ENCODE measurements at places on chromosomes 7 and 10.

DNA sequence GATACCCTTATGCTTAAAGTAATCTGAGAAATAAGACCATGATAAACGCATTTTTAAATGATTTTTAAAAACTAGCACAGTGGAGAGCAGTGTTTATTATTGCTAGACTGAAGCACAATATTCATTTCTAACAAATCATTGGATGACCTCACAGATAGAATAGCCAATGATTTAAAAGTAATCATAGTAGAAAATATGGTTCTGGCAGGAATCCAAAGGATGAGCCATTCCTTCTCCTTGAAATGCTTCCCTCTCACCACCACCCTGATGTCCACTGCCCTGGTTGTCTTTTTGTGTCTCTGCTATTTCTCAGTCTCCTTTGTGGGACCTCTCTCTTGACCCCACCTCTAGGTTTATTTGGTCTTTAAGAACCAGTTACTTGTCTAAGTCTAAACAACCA is 64.9 kb downstream of the PRKG1 start:
- DNase-seq = no peak

- DNase-seq = no peak
Measured at GRCh38 chr10:132329565-132330485, 2.2 kb upstream of the LRRC27 start.

- DNase-seq = no peak
Measured at GRCh38 chr7:157177983-157178381, 39.3 kb downstream of the UBE3C start.

DNA sequence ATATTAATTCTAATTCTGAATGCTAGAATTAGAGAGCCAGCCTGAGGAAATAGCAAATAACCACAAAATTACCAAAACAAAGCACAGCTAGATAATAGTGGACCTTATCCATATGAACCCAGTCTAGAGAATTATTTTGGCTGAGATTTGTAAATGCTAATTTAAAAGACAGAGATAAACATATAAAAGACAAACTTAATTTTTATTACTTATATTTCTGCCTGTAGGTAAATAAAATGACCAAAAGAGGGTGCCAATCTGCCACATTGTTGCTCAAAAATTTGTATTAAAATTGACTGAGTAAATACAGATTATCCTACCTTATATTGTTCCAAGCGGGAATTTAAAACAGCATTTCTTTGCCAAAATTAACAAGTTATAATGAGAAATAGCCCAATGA is 20.2 kb downstream of the RTKN2 start:
- DNase-seq = no peak

DNA sequence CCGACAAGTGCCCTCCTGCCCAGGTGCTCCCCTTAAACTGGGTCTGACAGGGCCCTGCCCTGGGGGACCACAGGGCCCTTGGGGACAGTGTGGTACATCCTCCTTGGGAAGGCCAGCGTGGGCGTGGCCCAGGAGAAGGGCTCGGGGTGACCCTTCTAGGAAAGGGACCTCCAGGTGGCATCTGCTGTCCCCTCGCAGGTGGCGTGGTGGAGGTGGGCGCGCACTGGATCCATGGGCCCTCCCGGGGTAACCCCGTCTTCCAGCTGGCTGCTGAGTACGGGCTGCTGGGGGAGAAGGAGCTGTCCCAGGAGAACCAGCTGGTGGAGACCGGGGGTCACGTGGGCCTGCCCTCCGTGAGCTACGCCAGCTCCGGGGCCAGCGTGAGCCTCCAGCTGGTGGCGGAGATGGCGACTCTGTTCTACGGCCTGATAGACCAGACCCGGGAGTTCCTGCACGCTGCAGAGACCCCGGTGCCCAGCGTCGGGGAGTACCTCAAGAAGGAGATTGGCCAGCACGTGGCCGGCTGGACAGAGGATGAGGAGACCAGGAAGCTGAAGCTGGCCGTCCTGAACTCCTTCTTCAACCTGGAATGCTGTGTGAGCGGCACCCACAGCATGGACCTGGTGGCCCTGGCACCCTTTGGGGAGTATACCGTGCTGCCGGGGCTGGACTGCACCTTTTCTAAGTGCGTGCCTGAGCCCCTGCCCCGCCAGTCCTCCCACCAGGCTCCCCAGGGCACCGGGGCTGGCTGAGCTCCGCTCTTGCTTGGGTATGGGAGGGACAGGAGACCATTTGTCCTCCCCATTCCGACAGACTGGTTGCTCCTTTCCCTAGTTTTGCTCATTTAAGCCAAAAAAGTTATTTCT is 972 bp downstream of the PAOX start:
- DNase-seq = no peak

GRCh38 chr7:135711139-135711469 is 16.9 kb downstream of the SLC13A4 start:
- DNase-seq = no peak

DNA sequence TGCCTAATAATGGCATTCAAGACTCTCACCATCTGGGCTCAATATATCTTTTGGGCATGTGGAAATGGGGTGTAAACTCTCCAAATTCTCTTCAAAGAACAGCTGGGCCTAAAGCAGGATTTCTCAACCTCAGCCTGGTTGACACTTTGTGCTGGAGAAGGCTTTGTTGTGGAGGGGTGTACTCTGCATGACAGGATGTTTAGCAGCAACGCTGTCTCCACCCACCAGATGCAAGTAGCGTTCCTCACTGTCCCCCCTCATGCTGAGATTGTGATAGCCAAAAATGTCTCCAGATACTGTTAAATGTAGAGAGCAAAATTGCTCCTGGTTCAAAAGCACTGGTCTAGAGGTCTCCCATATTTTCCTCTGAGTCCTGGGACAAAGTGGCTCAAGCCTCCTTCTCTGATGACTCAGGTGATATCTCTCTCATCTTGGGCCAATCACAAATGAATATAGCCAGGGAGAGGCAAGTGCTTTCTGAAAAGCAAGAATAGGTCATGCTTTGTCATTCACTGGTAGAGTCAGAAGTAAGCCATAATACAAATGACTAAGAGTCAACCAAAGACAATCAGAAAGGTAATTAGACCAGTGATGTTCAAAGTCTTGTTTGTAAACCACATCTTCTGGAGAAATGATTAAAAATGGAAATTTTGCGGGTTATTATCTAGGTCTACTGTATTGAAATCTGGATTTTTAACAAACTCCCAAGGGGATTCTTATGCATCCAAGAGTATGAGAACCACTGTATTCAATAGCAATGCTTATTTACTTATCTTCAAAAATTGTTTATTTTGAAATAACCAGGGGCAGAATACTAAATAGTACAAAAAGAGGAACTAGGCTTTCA is 330.8 kb downstream of the PTEN start:
- no peak for DNase-seq

- no peak for DNase-seq
Measured at GRCh38 chr10:11276449-11276990, 258.8 kb downstream of the CELF2 start.

Measured in NCI-H1105 treated with DMSO at 0.1 percent for 48 hours (cell line).